ENCODE measurements at places on chromosomes 7 and 10. TPM values are rescaled to one million over a fixed set of nuclear protein-coding genes. Genes with fewer than 3 reads are reported as not detected.

Gene AKR1C4
- total RNA-seq, result not detected

Gene WDR86
- not detected for total RNA-seq

Gene FAM171A1
- total RNA-seq, result 11.1 TPM

Gene MRPS17
- 16.6 TPM for total RNA-seq

- DNase-seq, result no peak
These were observed 34.1 kb downstream of the DNAJB9 start for GRCh38 chr7:108603656-108604306.
